ENCODE measurements at places on chromosomes 3 and 15. TPM values are rescaled to one million over a fixed set of nuclear protein-coding genes. Genes with fewer than 3 reads are reported as not detected.

ERICH6 gene
- not detected for total RNA-seq

DNA sequence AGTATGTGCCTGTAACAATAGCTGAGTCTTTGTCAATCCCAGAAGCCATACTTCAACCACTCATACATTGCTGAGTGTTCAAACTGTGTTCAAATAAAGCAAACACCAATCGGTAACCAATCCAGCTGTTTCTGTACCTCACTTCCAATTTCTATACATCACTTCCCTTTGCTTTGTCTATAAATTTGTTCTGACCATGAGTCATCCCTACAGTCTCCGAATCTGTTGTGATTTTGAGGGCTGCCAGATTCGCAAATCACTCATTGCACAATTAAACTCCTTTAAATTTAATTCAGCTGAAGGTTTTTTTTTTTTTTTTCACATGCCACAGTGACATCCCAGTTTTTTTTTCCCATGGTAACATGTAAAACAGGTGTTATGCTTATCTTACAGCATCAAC, 870.3 kb downstream of the NAALADL2 start:
- DNase-seq: no peak

- no peak for DNase-seq
Observed at GRCh38 chr3:189570916-189571315, 60.3 kb upstream of the TP63 start.

DNA sequence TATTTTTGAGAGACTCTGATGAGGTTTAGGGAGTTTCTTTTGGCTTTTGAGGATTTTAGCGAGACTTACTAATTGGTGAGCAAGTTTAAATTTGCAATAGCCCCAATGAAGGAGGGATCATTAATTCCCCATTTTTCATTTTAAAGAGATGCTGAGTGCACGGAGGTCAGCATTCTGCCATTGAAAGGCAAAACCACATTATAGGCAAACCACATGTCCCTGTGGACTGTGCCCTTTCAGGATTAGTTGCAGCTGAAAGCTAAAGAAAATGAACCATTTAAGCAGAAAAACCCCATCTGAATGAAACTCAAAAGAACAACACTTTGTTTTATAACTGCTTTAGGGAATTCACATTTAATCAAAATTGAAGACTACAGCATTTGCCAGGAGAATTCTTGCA, 246.5 kb downstream of the PDZRN3 start:
- no peak for DNase-seq

MEX3B gene
- 6.7 TPM for total RNA-seq

- no peak for DNase-seq
Observed at GRCh38 chr15:80985981-80986380, 3.6 kb downstream of the MESD start.

DNA sequence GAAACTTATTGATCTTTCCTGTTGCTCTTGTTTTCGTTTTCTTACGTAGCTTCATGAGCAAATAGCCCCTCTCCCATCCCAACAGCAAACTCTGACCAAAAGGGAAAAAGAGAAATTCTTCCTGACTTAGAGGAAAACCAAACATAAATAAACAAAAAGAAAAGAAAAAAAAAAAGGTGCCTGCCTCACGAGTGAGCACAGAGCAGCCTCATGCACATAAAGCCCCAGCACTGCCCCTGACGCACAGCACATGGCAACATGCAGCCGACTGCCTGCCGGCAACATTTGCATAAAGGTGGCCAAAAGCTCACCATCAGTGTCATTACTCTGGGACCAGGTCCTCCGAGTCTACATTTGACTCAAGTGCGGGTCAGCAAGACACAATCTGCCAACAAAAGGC, 6.4 kb downstream of the POC1A start:
- DNase-seq: peak; percentile 69
